CD8-positive, alpha-beta memory T cell (primary cell): ENCODE measurements at places on chromosomes 4 and X. TPM values are rescaled to one million over a fixed set of nuclear protein-coding genes. Genes with fewer than 3 reads are reported as not detected.

DNA sequence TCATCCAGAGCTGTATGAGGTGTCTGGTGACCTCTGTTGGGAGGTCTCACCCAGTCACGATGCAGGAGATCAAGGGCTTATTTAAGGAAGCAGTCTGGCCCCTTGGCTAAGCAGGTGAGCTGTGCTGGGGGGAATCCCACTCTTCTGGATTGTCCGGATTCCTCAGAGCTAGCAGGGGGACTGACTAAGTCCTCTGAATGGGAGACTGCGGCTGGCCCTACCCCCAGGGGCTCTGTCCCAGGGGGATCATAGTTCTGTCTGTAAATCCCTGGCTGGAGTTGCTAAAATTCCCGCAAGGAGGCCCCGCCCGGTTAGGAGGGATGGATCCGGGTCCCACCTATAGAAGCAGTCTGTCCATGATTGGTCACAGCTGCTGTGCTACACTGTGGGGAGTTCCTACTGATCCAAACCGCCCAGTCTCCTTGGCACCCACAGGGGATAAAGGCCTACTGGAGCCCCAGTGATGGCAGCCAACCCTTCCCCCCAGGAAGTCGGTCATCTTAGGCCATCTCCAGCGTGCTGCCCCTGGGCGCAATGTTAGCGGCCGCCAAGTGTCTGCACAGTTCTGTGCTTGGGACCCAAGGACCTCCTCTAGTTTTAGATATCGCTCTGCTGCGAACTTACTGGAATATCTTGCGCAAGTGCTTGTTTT lies 118.2 kb upstream of the KLF8 start:
- no peak for DNase-seq

DNA sequence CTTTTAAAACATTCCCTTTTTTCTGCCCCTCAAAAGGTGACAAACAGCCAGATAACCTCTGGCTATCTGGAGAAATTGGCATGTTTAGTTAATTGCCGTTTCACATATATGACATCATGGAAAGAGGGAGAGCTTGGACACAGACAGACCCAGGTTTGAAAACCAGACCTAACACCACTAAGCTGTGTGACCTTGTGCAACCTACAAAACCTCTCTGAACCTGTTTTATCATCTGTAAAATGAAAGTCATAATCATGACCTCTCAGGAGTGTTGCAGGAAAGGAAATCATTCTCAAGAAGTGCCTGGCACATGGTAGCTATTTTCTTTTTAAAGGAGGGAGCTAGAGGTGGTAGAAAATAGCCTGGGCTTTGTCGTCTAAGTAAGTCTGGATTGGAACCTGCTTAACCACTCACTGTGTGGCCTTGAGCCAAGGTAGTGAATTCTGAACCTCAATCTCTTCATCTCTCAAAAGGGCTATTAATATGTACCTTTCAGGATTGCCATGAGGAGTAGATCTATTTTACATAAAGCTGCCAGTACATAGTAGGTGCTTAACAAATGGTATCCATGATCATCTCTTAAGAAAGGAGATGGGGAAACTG lies 363.5 kb downstream of the BCOR start:
- no peak for DNase-seq

DNA sequence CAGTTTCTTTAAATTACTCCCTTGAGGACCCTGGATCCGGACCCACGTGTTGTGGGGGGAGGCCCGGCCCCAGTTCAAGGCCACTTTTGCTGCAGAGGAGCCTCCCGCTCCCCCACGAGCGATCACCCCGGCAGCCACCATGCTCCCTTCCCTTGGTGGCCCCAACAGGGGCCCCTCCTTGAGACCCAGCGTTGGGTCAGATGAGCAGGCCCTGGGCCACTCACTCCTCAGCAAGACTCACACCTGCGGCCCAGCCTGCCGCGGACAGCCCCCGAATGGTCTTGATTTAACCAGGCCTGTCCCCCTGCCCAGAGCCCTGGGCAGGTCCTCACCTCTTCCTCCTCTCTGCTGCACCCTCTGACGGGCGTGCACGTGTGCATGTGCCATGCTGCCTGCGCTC lies 4.3 kb downstream of the CPLX1 start:
- DNase-seq, result no peak

- no peak for DNase-seq
Measured at GRCh38 chrX:132270699-132271098, 51.5 kb upstream of the RAP2C start.

GRCh38 chrX:122268353-122268752 lies 915.7 kb upstream of the GRIA3 start:
- DNase-seq, result no peak

GRCh38 chr4:187767158-187767557 lies 228.4 kb upstream of the ZFP42 start:
- DNase-seq, result no peak

GRCh38 chrX:71107762-71108360 lies 1.3 kb upstream of the CXorf65 start:
- peak; percentile 21 for DNase-seq

GRCh38 chrX:22395372-22395771 lies 122.7 kb downstream of the CBLL2 start:
- DNase-seq, result no peak

DNA sequence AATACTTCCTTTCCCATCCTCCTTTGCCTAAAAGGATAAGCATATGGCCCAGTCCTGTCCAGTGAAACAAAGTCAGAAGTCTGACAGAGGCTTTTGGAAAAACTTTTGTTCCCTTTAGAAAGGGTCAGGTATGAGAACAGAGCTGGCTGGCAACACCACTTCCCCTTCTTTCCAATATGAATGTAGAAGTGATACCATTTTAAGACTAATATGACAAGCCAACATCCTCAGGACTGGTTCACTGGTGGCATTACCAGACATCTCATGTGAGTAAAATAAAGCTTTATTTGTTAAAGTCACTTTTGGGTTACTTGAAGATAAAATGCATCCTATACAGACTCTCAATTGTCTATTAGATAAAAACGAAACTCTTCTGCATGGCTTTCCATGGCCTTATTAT lies 83.6 kb upstream of the PTCHD1 start:
- DNase-seq, result no peak

DNA sequence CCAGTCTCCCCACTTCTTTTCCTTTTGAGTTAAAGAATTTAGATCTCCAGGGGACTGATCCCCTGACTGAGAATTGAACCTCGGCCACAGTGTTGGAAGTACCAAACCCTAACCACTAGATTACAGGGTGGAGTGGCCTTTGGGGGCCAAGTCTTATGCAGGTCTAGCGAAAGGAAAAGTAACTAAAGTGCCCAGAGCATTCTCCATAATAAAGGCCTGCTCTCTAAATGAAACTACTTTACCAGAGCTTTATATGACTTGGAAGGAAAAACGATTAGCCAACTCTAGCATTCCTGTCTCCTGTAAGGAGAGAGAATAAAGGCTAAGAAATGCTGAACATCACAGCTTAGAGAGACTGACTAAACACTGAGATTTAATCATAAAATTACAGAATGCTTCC lies 788.0 kb downstream of the C4orf33 start:
- DNase-seq, result no peak

DNA sequence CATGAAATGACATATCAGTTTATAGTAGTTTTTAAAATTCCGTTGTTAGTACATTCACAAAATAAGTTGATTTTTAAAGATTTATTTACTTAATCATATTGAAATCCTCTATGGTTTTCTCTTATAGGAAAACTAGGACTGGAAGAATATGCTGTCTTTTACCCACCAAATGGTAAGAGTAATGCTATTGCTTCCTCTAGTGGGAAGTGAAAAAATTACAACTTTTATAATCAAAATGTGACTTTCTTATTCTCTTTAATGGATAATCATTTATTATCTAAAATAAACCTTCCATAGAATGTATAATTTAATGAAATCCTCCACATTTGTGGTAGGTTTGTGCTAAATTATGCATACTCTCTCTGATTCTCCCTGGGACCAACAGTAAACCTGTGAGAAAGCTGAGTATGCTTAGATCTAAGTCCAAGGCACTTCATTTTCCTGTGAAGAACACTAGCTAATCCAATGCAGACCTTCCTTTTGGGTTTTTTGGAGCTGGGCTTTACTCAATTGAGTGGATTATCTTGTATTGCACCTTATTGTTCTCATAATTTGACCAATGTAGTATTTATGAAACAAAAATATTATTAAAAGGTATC lies 136.2 kb downstream of the TBC1D19 start:
- DNase-seq, result no peak

DNA sequence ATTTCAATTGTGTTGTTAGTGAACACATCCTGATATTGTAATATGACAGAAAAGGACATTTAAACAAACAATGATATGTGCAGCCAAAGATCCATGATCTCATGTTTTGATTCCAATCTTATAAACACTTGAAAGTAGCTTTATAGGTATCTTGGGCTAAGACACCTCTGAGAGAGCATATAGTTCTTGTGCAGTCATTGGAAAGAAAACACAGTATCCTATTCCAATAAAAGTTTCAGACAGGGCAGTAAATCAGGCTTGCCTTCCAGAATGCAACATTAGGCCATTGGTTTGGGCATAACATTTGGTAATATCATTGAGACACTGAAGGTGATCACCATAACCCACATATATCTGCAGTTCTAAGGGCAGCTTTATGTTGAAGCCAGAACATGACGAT lies 188.3 kb upstream of the HCCS start:
- no peak for DNase-seq

- no peak for DNase-seq
Measured at GRCh38 chr4:166546009-166546408, 673.0 kb downstream of the TLL1 start.

DNA sequence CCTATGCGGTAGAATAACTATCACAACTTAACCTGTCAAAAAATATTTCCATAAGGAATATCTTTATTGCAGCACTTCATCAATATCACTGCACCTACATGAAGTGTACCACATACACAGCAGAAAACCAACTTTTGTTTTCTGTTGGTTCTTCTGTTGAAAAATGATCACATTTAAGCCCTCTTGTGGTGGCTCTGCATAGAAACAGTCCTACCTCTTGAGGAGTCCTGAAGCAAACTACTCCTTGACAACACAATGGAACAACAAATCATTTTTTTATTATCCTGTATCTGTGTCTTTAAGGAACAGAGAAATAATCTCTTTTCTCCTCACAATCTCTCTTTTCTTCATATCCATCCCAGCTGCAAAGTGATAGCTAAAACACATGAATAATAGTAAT lies 39.8 kb upstream of the ATOH1 start:
- no peak for DNase-seq

DNA sequence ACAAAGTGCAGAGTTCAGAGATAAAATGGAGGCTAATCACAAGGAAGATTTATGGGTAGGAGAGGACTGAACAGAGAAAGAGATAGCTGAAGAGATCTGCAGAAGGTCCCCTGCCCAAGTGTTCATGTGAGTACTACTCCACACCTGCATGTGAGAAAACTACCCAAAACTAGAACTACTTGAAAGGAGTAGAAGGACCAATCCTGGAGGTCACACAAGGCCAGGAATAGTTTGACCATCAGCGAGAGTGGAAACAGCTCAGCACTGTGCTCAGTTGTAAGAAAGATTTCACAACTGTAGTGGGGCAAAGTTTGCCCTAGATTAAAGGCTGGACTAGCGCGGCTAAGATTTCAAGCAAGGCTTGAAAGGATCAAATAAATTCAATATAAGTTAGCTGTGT lies 422.7 kb upstream of the LCORL start:
- DNase-seq, result no peak

DNA sequence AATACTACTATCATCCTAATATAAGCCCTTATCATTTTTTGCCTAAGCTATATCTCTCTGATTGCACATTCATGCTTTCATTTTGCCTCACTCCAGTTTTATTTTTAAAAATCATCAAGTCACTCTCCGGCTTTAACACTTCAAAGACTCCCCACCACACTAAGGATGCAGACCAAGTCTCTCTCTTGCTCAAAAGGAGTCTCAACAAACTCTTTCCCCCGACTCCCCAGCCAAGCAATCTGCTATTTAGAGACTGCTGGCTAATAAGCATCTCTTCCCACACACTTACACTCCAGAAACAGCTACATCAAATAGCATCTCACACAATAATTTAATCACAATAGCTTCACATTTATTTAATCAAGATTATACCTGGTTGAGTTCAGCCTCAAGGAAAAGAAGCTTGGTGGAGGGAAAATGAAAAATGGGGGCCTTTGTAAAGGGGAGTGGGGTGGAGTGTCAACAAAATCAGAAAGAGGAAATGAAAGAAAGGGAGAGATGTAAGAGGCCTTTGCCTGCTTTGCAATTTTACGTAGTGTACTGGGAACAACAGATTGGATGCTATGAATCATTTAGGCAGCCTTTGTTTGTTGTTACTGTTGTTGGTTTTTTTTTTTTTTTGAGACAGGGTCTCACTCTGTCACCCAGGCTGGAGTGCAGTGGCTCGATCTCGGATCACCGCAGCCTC lies 104.1 kb upstream of the MCF2 start:
- DNase-seq, result no peak

DNA sequence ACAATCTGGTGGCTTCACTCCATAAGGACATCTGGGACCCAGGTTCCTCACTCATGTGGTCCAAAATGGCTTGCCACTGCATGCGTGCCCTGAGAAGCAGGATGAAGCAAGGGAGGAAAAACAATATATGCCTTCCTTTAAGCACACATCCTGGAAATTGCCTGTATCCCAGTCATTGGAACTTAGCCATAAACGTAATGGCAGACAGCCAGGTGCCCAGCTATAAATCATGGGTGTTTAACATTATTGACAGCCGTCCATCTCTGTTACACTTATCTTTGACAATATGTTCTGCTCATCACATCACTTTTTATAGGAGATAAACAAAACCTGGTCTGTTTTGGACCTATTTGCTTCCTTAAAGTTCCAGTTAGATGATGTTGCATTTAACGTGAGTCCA lies 181.0 kb downstream of the AASDH start:
- no peak for DNase-seq

DNA sequence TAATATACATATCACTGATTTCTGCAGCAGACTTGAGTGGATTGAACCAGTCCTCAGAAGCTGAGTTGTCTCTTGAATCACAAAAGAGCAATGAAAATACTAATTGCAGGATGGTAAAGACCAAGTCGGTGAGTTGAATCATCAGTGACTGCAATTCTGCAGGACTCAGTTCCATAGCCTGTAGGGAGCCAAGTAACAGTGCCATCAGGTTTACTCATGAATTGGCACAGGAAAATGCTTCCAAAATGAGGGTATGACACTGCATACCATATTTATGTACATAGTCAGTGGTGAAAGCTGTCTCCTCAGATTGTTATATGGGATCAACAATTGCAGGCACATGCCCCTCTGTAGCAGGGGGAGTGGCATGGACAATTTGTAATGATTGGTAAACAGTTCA lies 192.8 kb downstream of the CCNG2 start:
- DNase-seq, result no peak

GRCh38 chr4:1345903-1346780 lies 866 bp upstream of the UVSSA start:
- DNase-seq, result peak; percentile 55

DNA sequence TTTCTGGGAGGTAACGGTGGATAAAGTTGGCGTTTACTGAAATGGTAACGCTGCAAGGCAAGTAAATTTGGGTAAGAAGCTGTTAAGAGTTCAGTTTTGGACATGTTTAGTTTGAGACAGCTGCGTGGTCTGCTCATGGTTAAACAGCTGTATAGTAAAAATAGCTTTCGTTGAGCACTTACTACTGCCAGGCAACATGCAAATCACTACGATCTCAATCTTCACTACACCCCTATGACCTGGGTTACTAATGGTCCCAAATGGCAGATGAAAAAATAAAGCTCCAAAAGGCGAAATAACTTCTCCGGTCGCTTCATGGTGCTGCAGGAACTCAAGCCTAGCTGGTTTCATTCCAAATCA lies 22.2 kb downstream of the FABP2 start:
- no peak for DNase-seq

Gene BTC
- not detected for total RNA-seq

Gene SMIM31
- total RNA-seq, result not detected

Gene ARHGAP36
- total RNA-seq, result not detected

Gene KIT
- total RNA-seq, result 0.39 TPM

Gene KLHL4
- total RNA-seq, result 0.28 TPM

Gene GPRIN3
- total RNA-seq, result 15.6 TPM
